NCI-H460 (cell line): ENCODE measurements at places on chromosomes 7 and 10.

DNA sequence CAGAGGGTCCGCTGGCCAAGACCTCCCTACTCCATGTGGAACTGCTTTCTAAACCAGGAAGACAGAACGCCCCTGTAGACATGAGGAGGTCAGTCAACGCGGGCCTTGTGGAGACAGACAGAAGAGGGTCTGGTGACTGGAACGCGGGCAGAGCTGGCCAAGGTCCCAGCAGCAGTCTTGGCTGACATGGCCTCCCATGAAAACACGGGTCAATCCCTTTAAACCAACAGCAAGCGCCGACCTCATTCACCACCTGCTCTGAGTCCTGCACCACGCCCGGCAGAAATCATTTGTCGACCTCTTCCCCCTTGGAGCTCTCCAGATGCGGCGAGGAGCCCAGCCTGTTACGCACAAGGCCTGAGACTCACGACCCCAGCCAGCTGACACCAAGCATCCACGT, 78.5 kb downstream of the ZRANB1 start:
- no peak for DNase-seq

DNA sequence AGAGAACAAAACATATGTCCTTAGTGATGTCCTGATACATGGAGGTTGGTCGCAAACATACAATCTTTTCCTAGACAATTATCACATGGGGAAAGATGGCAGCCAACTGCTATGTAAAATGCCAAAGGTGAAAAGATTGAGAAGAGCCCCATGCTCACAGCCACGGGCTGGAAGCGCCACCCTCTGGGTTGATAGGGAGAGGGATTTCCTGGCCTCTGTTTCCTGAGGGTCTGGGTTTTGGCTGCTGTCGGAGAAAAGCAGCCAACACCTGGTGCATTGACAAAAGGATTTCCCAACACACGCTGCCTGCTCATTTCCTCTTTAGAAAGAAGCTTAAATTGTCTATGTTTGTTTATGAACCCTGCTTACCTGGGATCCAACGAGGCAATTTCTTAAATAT, 43.8 kb downstream of the ITIH5 start:
- DNase-seq: no peak

DNA sequence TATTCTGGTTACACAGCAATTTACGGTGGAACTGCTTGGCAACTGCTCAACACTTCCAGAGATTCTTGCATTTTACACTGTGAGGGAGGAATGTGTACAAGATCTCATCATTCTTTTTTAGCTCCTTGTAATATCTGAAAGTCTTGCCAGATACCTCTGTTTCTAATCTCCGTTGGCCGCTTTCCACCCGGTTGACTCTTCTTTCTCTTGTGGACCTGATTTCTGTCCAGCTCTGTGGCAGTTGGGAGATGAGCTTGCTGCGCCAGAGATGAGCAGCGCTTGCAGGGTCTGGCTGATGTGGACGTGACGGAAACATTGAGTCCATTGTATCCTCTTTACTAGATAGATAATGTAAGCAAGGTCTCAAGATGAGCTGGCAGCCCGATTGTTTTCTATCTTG, 27.6 kb downstream of the SPAG6 start:
- DNase-seq: no peak

DNA sequence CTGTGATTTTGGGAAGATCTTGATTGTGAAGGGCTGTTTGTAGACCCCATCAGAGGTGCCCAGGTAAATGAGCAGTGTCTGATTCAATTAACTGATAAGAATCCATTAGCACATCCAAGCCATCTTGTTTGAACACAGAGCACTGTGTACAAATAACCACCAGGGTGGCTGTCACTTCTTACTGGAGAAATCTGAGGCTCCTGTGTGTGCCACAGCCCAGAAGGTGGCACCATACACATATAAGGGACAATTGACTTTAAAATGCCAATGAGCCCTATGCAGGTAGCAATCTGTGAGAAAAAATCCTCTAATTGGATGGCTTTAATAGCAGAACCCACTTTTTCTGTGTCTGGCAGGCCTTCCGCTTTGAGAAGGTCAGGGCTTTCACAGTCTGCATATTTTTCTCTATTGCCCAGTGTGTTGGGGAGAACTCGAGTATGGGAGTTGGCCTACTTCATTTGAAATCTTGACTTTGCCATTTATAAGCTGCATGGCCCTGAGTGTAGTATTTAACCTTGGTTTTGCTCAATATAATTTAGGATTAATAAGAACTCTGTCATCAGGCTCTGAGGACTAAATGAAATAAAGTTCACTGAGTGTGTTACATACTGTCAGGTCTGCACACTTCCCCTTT, 517.4 kb downstream of the CCSER2 start:
- no peak for DNase-seq

- DNase-seq: no peak
These were observed 247.3 kb upstream of the LRRTM3 start for GRCh38 chr10:66678521-66678920.
